ENCODE measurements at places on chromosomes 2 and 18. TPM values are rescaled to one million over a fixed set of nuclear protein-coding genes. Genes with fewer than 3 reads are reported as not detected.

- DNase-seq, result no peak
These were observed 461.3 kb upstream of the FANCL start for GRCh38 chr2:58702302-58702885.

TXNDC2 gene
- total RNA-seq, result 0.12 TPM

DNA sequence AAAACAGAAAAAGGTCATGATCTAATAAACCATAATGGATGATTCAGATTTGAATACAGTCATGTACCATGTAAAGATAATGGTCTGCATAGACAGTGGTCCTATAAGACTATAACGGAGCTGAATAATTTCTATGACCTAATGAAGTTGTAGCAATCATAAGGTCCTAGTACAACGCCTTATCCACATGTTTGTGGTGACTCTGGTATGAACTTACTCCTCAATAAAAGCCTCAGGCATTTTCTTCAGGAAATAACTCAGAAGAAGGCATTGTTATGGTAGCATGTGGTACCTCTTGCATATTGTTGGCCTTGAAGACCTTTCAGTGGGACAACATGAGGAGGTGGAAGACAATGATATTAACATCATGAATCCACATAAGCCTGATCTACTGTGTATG lies 883.3 kb downstream of the CNTNAP5 start:
- no peak for DNase-seq

GRCh38 chr2:82001614-82002013 lies 1697.1 kb upstream of the LRRTM1 start:
- DNase-seq, result no peak

DSC1 gene
- not detected for total RNA-seq

HOXD12 gene
- 0.27 TPM for total RNA-seq

All from HCT116 (cell line).